Dermis blood vessel endothelial cell (primary cell): ENCODE measurements at places on chromosomes 6 and 20. TPM values are rescaled to one million over a fixed set of nuclear protein-coding genes. Genes with fewer than 3 reads are reported as not detected.

DNA sequence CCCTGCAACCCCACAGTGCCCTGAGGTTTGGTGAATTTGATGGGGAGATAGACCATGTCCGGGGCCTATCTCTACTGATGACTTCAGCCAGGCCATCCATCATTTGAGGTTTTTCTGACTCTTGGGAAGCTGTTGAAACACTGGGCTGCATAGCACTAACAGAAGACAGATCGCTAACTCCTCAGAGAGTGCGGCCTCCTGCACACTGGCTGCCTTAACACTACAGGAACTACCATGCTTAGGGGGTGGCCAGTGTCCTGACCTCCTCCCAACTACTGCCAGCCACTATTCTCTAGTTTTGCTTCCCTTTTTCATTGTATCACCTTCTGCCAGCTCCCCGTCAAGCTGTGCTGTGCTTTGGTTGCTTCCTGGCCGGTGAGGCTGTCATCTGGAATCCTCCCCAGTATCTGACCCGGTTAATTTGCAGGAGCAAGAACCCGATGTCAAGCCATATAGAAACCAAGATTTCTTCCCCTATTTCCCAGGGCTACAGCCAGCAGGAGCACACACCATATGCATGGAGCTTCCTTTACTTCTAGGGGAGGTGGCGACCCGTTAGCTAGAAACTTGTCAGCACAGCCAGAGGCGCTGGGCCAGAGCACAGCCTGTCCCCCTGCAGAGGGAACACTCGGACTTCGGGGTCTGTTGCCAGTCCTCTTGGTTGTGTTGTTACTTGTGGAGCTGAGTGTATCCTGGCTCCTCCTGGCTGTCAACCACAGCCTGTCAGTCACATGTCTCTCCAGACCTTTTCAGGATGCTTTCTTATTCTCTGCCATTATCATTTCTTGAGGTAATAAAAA is 57.3 kb upstream of the TRAF3IP2 start:
- no peak for DNase-seq

DNA sequence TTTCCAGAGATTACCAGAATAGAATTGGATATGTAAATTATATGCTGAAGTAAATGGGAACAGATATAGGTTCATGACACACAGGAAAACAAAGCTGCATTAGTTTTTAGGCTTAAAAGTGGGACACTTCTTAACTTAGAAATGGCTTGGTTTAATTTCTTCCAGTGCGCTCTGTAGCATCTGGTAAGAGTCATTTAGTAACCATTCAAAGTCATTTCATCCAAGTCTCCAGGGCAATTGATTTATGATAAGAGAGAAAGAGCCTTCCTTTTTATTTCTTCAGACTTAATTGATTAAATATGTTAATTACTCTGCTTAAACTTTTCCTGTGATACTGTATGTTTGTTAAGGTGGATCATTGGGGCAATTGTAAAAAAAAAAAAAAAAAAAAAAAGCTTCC is 368.0 kb downstream of the DOK5 start:
- no peak for DNase-seq

- peak; percentile 1 for DNase-seq
Measured at GRCh38 chr6:156109713-156110112, 654.1 kb upstream of the NOX3 start.

The PPP1R16B gene
- 247 and 304 TPM in 2 replicates for total RNA-seq

DNA sequence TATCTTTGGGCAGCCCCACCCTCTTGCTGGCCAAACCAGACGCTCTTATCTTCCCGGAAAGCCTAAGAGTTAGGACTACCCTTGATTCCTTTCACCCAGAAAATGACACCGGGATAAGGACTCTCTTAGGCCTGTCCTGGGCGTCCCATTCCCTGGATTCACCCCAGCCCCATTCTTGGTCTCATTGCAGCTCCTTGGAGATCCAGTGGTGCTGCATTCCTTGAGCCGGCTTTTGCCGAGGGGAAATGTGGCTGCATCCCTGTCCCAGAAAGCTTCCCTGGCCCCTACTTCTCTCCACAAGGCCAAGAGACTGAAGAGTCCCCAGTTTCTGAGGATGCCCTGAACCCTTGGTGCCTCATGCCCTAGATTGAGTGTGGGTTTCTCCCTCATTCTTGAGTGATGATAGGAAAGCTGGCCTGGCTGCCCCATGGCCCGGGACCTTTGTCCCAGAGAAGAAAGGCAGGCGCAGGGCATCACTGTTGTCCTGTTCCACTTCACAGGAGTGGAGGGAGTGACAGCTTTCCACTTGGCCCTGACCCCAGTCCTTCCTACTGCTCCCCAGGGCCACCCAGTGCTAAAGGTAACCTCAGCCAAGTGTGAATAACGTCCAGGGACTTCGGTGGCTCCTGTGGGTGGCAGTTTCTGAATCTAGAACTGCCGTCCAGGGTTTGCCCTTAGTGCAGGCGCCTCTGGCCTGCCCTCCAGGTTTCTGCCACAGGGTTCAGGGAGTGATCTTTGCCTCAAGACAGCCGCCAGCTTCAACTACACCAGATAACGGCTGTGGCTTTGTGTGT is 42.7 kb upstream of the MYL9 start:
- no peak for DNase-seq

The TCFL5 gene
- 14.1 and 14.8 TPM in 2 replicates for total RNA-seq

DNA sequence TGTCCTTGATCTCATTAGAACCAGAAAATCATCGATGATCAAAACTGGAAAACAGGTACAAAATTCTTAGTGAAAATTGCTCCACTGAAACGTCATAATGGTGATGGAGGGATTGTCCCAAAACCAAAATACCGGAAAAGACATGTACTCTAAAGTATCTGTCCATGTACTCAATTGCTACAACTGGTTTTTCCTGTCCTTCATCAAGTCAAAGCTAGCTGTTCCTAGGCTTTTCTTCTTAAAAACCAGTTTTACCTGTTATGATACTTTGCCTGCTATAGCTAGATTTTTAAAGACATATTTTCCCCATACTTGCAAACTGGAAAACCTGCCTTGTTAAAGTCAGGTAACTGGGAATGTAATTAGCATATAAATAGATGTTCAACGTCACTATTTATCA is 50.5 kb upstream of the LRRC1 start:
- no peak for DNase-seq

DNA sequence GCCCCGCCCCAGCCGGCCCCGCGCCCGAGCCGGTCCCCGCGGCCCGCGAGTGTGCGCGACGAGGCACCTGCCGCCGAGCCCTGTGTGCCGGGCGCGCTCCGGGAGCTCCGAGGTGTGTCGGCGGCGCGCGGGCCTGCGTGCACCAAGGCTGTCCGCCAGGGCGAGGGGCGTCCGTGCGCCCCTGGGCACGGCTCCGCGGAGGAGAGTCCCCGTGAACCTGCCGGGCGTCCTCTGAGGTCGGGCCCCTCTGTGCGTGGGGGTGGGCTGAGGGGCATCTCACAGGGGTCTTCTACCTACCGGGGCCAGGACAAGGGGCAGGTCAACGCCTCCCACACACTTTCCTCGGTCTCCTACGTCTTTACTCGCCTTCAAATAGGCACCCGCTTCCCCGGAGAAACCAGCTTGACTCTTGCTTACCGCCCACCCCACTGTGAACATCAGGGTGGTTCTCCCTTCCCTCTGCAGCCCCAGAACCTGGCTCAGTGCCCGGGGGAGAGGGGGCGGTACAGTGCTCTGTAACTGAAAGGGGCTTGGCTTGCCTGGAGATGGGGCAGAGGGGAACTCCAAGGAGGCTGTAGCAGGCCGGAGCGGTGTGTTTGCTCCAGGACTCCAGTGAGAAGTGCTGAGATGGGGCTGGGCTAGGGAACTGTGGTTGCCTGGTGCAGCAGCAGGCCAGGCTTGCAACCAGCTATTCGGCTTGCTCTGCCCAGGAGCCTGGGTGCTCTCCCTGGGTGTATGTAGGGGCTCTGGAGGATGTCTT is at the start of gene SAMD10:
SAMD10 (minus strand) TSS at position 86 of the 760 bp plus-strand sequence. CDS start 175 bp downstream, outside the sequence.
- peak; percentile 50 for DNase-seq
